LHCN-M2 (cell line): ENCODE measurements at places on chromosomes 5 and 9.

DNA sequence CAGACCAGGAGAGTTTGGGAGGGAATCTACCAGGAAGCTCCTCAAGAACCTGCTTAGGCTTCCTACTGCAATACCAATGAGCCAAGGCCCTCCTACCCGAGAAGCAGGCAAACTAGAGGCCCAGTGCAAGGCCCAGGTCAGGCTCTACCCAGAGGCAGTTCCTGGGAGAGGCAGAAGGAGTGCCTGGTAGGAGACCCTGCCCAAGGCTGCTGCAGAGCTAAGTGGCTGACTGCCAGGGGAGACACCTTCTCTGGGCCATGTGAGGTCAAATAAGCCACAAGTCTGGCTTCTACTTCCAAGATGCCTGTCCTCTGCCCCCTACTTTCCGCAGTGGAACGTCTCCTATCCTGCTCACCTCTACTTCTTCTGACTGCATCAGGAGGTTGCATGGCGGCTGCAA is 17.8 kb downstream of the ACSL6 start:
- no peak for DNase-seq

- peak; percentile 39 for DNase-seq
Observed at GRCh38 chr9:123609844-123610243, 253.8 kb downstream of the CRB2 start.

DNA sequence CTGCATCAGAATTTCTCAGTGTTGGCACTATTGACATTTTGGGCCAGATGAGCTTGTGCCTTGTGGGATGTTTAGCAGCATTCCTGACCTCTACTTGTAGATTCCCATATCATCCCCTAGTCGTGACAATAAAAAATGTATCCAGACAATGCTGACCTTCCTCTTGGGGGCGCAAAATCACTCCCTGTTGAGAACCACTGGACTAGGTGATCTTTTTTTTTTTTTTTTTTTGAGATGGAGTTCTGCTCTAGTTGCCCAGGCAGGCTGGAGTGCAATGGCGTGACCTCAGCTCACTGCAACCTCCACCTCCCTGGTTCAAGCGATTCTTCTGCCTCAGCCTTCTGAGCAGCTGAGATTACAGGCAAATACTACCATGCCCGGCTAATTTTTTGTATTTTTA is 22.6 kb downstream of the STXBP1 start:
- DNase-seq: peak; percentile 31

GRCh38 chr5:35316611-35317274 is 86.5 kb upstream of the PRLR start:
- peak; percentile 13 for DNase-seq

DNA sequence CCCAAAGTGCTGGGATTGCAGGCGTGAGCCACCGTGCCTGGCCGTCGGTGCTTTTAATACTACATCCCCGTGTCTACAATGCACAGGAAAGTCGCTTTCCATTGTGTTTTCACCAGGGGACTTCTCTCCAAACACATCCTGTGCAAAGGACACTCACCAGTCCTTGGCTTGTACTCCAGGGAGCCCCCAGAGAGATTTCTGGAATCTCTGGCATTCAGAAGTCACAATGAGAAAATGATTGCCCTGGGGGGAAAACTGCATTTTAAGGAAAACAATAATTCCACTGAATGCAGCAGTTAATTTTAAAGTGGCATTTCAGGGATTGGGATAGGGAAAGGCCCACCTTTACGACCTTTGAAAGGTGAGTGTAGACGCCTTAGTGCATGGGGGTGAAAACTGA is 112.0 kb downstream of the ADAMTS16 start:
- DNase-seq: no peak

- DNase-seq: no peak
Observed at GRCh38 chr5:60517094-60517694, 182.8 kb downstream of the DEPDC1B start.

- DNase-seq: no peak
Observed at GRCh38 chr5:61263072-61263471, 69.0 kb upstream of the ZSWIM6 start.

DNA sequence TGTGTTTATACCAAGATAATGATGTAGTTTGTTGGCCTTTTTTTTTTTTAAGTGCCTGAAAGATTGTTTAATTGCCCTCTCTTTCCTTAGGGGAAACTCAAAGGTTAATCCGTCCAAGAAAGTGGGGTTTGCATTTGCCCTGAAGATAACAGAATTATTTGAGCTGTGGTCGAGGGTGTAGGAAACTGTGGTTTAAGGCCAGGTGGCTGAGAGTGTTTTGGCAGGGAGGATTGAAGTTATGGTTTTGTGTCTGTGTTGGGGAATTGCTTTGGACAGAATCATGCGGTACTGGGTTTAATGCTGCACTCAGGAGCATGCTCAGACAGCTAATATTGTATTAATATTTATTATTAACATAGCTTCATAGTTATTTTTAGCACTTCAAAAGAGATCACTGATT is 509.8 kb downstream of the EBF1 start:
- peak; percentile 28 for DNase-seq

DNA sequence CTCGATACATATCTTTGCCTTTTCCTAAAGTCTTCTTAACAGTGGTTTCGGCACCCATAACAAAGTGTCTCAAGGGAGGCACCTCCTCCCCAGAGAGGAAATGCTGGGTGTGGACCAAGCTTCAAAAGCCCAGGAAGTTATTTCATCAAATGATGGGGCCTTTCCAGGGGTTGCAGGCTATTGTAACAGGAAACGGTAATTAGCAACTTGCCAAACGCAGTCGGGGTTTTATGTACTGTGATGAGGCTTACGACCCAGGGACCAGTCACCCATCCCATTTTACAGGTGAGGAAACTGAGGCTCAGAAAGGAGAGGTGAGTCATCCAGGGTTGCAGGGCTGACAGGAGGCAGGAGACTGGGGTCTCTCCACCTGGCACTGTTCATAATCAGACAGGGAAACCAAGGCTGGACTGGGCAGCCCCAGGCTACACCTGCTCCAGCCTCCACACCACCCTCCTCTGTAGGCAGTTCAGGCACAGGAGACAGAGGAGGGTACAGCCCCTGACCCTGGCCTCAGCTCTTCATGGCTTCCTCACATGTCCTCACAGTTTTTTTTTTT is 30.0 kb upstream of the SUSD3 start:
- DNase-seq: no peak
